ENCODE measurements at places on chromosomes 7 and 10.
A peak's percentile ranks its signal among the peaks of the same experiment; 100 is the strongest.

DNA sequence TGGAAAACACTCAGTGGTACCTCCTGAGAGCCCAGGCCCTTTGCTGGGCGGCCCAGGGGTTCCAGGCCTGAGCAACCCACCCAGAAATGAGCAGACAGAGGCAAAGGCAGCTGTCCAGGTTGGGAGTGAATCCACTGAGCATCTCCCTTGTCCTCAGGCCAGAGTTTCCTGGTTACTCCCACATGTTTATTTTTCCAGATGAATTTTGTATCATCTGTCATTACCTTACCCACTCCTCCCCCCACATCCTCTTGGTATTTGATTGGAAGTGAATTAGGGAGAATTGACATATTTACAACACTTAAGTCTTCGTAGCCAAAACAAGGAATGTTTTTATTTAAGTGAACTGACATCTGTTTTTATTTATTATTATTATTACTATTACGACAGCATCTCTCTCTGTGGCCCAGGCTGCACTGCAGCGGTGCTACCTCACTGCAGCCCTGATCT, 13.2 kb upstream of the LMBR1 start:
- no peak for DNase-seq

DNA sequence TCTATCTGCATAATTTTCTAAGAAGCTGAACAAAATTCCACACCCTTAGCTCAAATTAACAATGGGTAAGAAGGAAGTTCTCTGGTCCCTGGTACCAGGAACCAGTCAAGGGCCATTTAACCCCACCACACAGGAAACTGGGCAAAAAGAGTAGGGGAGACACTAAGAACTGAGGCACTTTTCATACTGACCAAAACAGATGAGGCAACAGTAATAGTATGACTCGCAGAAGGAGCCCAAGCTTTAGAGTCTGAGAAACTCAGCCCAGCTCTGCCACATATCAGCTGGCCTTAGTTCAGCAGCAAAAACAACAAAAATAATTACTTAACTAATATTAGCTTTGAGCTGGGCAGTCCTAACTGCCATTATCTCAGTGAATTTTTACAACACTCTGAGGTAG, 221.2 kb downstream of the FAM107B start:
- no peak for DNase-seq

GRCh38 chr7:151539088-151539671, 19.5 kb upstream of the RHEB start:
- DNase-seq = peak; percentile 87

DNA sequence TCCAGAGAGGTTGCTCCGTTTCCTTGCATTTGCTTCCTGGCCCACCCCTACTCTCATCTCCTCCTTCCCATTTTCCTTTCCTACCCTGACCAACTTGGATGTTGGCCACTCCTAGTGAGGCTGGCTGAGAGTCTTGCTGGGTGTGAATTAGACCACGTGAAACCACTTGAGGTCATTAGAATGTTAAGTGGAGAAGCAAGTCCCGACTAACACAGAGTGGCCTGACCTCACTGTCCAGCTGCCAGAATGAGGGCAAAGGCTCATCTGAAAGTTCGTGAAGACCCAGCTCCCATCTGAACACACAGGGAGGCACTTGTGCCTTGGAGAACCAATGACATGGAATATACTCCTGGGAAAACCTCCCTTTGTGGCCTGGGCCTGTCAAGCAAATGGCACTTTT, 80.8 kb downstream of the WDR11 start:
- no peak for DNase-seq

- DNase-seq = no peak
Observed at GRCh38 chr7:55073051-55073511, 54.3 kb downstream of the EGFR start.

DNA sequence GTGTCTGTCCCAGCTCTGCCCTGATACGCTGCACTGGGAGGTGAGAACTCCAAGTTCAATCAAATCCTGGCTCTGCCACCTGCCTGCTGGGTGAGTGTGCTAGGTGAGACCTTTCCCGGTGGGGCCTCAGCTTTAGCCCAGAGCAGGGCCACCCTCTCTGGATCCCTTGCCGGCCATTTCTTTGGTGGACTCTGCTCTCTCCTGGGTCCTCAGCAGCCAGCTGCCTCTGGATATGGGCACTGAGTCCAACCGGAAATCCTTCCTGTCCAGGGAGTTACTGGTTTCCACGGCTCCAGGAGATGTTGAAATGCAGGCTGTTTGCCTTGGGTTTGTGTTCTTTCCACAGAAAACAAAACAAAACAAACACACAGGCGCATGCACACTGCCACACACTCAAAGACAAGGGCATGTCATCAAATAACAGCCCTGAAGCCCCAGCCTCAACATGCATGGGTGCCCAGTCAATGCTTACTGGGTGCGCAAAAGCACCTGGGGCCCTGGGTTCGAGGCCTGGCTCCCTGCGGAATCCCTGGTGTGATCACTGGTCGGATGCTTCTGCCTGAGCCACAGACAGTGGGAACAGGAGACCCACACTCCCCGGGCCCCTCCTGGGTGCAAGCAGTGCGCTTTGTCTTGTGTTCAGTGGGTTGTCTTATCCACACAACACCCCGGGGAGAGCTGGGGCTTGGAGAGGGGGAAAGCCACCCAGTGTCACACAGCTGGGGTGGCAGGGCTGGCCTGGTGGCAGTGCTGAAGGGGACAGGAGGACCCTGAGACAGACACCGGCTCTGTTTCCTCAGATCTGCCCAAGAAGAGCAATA, 33.1 kb downstream of the PPIF start:
- DNase-seq = no peak

DNA sequence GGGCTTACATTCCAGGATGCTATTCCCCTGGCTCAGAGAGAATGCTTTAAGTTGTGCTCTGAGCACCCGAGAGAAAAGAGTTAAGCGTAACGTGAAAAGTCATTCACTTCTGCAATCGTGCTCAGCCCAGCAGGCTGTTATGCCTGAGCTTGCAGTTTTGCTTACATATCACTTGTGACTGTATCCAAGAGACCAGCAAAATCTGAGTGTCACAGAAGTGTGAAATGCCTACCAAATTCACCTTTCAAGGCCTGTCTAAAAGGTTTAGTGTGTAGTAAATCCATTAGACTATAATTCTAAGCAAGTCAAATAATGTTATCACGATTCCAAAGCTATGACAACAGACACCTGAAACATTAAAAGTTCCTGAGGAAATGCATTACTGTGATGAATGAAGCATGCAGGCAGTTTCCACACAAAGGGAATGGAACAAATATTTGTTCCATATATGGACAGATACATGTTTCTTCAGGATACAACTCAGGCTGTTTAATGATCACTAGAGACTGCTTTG, 20.1 kb downstream of the ITGB1 start:
- DNase-seq = no peak

- no peak for DNase-seq
Observed at GRCh38 chr10:110655320-110655719, 11.2 kb downstream of the RBM20 start.

GRCh38 chr7:70630440-70630817, 501.5 kb upstream of the GALNT17 start:
- DNase-seq = peak; percentile 71

DNA sequence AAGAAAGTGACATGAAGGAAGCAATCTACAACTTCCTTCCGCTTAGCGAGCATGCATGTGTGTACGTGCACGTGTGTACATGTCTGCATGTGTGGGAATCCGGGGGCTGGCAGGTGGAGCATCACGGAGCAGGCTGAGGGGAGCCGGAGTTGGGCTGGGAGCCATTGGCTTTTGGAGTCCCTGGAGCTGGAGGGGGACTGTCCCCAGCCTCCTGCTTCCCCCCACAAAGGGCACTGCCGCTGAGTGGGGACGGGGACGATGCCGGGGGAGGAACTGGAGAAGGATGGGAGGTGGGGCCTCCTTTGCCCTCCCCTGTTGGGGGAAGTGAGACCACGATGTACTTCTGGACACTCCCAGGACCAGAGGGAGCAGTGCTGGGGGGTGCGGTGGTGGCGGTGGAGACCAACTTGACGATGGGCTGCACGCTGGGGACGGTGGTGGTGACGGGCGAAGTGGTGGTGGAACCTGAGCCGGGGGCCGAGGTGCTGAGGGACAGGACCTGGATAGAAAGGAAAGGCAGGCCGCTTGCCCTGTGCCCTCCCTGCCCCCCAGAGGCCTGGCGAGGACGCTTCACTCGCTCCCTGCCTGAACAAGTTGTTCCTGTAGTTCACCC, 5.8 kb downstream of the AP4M1 start:
- no peak for DNase-seq

DNA sequence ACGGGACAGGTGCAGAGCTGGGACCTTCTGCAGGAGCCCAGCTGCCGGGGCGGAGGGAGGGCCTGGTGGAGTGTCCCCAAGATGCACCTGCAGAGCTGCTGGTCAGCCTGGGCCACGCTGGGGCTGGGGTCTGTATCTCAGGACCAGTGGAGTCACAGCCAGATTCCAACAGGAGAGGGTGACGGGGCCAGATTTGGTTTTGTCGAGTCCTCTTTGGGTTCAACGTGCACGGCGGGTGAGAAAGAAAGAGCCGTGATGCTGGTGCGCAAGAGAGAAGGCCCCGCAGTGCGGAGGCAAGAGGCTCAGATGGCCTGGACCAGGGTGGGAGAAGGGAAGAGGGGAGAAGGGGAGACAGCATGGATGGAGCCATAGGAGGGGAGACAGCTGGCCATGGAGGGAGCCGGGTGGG, 462.9 kb downstream of the PTPRN2 start:
- DNase-seq = no peak

DNA sequence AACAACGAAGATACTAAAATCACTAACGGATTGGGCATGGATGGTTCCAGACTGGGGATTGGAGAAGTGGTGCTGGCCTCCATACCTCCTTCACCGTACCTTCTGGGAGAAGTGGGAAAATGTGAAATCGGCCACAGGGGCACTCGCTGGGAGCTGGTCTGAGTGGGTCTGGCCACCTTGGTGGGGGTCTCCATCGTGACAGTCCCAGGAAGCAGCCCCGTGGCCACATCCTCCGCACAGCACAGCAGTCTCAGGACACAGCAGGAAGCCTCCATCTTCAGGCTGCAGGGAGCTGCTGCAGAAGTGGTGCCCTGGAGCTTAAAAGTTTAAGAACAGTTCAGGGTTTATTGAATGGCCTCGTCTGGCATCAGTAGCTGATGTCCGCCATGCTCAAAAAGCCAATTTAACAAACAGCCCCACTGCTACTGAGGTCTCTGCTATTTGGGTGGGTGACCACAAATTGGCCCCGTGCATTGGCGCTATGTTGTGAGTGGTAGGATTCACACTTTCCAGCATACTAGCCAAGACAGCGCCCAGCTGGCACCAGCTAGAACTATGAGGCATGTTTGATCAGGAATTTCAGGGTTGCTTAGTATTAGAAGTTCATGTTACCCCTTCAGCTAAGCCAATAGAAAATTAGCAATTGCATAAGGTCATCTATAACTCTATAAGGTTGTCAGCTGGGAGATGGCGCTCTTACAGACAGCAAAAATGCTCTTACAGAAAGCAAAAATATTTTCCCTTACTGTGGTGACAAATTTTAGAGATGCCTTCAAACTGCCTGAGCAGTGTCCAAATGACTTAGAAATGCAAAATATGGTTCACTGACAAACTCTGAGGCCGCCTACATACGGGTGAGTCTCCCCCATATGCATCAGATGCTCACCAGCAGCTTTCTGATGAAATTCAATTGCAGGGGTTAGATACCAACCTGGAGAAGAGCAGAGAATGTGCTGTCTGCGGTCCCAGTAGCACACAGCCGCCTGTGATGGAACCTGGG, 17.0 kb downstream of the PKD1L1 start:
- no peak for DNase-seq

DNA sequence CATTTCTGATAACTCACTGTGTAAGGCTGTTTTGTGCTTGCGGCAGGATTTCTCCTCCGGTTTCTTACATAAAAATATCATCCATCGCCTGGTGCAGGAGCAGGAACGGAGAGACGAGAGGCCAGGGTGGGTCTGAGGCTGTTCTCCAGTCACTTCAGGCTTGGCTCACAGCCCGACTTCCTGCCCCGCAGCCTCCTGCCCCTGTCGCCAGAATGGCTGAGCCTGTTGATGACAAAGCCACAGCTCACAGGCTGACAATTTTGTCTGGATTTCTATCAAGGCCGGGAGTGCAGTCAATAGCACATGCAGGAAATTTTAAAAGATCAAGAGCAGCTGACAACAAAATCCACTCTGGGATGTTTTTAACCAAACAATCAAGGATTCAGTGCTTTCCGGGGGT, 229.7 kb upstream of the ZNF32 start:
- no peak for DNase-seq

- no peak for DNase-seq
Observed at GRCh38 chr10:117342641-117343040, 32.6 kb downstream of the PDZD8 start.

DNA sequence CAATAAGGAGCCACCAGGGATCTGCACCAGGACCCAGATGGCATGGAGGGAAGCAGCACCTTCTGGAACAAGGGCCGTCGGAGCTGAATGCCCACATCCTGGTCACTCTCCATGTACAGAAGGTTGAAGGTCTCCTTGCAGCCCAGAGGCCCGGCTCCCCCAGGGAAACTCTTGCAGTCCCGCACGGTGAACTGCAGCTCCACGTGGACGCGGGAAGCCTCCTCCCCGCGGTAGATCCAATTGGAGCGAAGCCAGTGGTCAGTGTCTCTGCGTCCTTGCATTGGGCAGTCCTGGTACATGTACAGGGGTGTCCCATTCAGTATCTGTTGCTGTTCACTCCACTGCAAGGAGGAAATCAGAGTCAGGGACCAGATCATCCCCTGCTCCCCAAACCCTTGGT, 7.4 kb downstream of the EPHA1 start:
- no peak for DNase-seq

DNA sequence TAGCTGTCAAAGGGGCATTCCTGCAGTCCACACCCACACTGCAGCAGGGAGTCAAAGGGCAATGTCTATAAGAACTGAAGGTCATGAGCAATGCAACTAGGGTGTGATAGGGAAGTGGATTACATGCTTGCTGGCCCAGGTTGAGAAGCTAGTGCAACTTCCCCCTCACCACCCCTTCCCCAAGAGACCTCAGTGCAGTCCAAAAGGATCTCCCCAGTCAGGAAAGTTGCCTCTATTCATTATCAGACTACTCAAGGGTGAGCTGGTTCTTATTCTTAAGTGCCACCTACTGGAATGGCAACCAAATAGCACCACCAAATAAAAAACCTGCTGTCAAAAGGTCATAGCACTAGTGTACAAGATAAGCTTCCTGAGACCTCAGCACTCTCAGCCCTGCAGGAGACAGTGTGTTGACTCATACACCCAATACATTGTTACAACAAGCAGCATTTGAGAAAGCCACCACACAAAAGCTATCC, 28.2 kb downstream of the MTERF1 start:
- DNase-seq = no peak

GRCh38 chr7:141165521-141165920, 91.7 kb downstream of the TMEM178B start:
- DNase-seq = no peak

DNA sequence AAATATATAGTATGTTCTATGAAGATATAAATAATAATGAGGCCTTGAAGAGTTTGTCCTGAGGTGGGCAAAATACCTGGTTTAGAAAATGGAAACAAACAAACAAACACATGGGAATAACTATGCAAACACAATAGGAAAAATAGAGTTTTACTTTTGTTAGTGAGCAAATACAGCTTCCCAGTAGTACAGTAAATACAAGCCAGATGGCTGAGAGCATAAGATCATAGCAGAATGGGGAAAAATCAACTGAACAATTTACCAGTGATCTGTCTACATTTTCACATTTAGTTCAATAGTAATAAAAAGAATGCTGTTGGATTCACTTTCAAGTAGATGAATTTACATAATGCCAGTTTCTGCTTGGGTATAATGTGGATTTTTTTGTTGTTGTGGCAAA, 45.1 kb downstream of the ADD3 start:
- no peak for DNase-seq

Data from retina (tissue), 1 donor.